Activated CD4-positive, CD25-positive, alpha-beta regulatory T cell (primary cell): ENCODE measurements at places on chromosomes 1 and 21.

- DNase-seq, result no peak
Measured at GRCh38 chr21:41128981-41129380, 39.0 kb upstream of the BACE2 start.

DNA sequence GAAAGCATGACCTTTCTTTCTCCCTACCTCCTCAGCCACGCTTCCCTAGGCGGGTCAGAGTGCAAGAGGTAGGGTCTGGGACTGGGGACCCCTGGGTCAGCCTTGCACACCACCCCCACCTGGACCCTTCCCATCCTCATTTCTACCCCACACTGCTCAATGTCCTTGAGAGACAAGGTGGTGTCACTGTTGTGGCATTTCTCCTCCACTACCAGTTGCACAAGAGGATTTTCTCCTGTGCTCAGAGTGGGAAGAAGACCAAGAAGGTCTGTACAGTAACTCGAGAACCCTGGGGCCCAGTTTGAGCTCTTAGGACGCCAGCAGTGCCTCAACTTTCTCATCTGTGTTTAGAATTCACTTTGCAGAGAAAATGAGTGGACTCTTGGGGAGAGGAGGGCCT lies 49.4 kb upstream of the CD34 start:
- no peak for DNase-seq

- no peak for DNase-seq
Measured at GRCh38 chr21:28723646-28724045, 269.0 kb downstream of the LTN1 start.

DNA sequence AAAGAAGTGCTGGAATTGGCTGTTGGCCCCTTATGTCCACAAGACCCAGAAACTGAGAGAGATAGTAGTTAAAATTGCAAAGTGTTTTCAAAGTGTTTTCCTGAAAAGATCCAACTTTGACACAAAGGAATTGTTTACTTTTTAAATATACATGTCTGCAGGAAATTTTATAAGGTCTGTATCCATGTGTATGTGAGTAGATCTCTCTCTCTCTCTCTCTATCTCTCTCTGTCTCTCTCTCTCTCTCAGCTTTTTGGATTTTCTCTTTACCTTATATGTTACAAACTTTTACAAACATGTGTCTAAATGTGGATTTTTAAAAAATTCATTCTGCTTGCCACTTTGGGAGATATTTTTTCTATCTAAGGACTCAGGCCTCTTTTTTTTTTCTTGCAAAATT lies 358.6 kb downstream of the SIPA1L2 start:
- DNase-seq, result no peak
